ENCODE measurements at places on chromosomes 4 and X.

GRCh38 chr4:113406723-113407016 lies 354.9 kb downstream of the CAMK2D start:
- no peak overlapping the region for H3K27ac ChIP-seq
- no peak for DNase-seq
- no peaks in the 10 kb centered on the region for H3K36me3 ChIP-seq
- H3K4me3 ChIP-seq, result no peak overlapping the region
- peaks cover 5% of the 10 kb centered on the region for H3K4me1 ChIP-seq

DNA sequence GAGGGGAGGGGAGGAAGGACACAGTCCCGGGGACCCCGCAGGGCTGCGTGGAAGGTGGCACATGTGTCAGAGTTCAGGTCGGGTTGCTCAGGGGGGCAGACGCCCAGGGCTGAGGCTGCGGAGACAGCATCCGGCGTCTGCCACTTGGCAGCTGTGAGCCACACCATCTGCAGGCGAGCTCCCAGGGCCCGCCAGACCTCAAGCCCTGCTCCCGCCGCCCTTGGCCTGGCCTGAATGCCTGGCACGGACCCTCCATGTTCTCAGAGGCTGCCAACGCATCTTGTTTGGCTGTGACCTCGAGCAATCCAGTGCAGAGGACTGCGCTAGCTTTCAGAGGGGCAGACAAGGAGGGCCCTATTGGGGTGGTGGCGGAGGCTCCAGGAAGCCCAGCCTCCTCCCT lies 5.1 kb downstream of the BGN start:
- DNase-seq, result no peak
- no peak overlapping the region for H3K4me3 ChIP-seq
- no peaks in the 10 kb centered on the region for H3K4me1 ChIP-seq
- no peak overlapping the region for H3K27ac ChIP-seq

GRCh38 chrX:81120936-81121371 lies 80.8 kb downstream of the HMGN5 start:
- peak overlapping the region; percentile 94 for H3K4me3 ChIP-seq
- peak; percentile 24 for DNase-seq
- H3K27ac ChIP-seq, result peak overlapping the region; percentile 81
- H3K36me3 ChIP-seq, result no peaks in the 10 kb centered on the region
- peaks cover 9% of the 10 kb centered on the region for H3K4me1 ChIP-seq

DNA sequence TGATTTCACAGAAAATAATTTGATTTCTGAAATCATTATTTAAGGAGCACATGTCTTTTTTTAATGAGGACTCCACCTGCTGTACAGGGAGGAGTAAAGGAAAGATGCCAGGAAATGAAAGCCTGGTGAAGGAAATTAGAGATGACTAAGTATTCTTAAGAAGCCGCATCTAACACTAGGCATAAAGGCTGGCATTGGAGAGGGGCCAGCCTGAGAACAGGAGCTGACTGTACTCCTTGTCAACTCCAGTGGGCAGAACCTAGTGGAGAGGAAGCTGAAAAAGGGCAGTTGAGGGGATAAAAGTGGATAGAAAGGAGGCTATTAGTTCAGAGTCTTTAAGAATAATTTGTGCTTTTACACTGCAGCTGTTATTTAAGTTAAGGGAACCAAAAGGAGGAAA lies 393.0 kb downstream of the PPP1R2C start:
- no peak overlapping the region for H3K4me3 ChIP-seq
- no peak overlapping the region for H3K27ac ChIP-seq
- H3K4me1 ChIP-seq, result peaks cover 7% of the 10 kb centered on the region
- no peaks in the 10 kb centered on the region for H3K36me3 ChIP-seq
- no peak for DNase-seq

- H3K4me3 ChIP-seq, result no peak overlapping the region
- no peak for DNase-seq
- H3K4me1 ChIP-seq, result no peaks in the 10 kb centered on the region
- no peaks in the 10 kb centered on the region for H3K36me3 ChIP-seq
- no peak overlapping the region for H3K27ac ChIP-seq
Observed at GRCh38 chr4:160510928-160511327, 1408.0 kb downstream of the RAPGEF2 start.

DNA sequence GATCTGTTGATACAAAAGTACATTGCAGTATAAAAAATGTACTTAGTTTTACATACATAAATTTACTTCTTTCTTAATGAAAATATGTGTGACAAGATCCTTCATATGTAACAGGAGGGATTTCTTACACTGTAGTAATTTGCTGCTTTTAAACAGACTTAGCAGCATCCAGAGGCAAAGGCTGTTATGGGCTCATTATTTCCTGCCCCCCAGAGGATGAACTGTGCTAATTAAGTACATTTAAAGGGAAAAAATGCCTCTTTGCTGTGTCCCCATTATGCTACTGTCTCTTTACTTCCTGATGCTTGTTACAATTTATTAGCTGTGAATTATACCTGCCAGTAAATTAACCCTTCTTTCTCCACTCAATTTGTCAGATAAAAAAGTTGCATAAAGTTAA lies 47.1 kb downstream of the NDST3 start:
- H3K4me3 ChIP-seq, result no peak overlapping the region
- DNase-seq, result no peak
- no peak overlapping the region for H3K27ac ChIP-seq
- peaks cover 3% of the 10 kb centered on the region for H3K27me3 ChIP-seq
- peaks cover 3% of the 10 kb centered on the region for H3K4me1 ChIP-seq
- no peaks in the 10 kb centered on the region for H3K36me3 ChIP-seq

- H3K36me3 ChIP-seq, result no peaks in the 10 kb centered on the region
- no peaks in the 10 kb centered on the region for H3K4me1 ChIP-seq
- H3K4me3 ChIP-seq, result no peak overlapping the region
- DNase-seq, result no peak
- H3K27me3 ChIP-seq, result no peaks in the 10 kb centered on the region
- no peak overlapping the region for H3K27ac ChIP-seq
Observed at GRCh38 chr4:187940299-187940698, 55.3 kb upstream of the ZFP42 start.

DNA sequence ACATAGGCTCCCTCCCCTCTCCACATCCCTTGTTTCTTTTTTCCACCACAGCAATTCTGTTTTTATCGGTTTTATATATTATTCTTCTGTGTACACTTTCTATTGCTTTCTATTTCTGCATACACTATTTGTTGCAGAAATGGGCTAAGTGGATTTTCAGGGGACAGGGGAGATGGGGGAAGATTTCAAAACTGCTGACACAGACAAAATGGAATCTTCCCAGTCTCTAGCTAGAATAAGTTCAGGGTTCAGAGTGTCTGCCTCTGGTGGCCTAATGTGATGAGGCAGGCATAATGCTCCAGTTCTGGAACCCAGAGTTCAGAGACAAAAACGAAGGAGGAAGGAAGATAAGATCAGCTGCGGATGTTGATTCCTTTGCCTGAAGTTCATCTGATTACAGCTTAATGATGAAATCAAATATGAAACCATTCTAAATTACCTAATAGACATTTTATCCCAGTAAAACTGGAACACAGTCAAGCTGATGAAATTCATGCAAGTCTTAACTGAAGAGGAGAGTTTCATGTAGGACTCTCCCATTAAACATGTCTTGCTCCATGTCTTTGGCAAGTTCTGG lies 447.1 kb downstream of the AFF2 start:
- DNase-seq, result no peak
- no peaks in the 10 kb centered on the region for H3K36me3 ChIP-seq
- no peaks in the 10 kb centered on the region for H3K27me3 ChIP-seq
- H3K4me3 ChIP-seq, result no peak overlapping the region
- H3K4me1 ChIP-seq, result no peaks in the 10 kb centered on the region
- no peak overlapping the region for H3K27ac ChIP-seq

DNA sequence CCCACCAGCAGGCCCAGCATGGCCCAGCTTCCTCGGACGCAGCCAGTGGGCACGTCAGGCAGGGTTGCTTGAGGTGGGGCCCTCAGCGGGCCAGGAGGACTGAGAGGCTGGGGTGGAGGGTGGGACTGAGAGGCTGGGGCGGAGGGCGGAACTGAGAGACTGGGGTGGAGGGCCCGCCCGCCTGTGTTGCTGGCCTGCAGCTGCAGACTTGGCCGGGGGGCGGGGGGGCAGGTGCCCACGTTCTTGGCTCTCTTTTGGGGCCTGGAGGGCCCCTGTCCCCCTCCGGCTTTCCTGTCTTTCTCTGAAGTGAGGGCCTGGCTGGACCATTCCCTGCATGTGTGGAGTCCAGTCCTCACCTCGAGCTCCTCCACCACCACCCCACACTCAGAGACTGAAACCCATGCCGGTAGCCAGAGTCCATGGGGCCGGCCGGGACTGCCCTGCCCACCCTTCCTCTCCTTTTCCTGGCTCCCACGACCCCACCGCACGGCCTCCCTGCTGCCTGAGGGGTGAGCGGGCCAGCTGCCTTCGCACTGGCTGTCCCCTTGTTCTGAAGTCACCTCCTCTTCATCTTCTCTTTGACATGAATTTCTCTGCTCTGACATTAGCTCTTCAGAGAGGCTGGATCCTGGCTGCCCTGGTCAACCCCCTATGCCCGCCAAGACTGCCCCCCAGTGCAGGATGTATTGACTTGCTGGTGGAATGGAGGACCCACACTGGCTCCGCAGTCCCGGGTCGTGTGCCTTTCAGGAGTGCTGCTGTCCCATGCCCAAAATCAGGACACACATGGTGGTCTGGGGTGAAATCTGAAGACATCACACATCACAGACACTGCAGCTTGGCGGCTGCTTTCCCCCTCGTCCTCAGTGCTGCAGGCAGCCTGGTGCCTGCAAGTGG lies 10.1 kb upstream of the NKX1-1 start:
- no peak overlapping the region for H3K4me3 ChIP-seq
- H3K36me3 ChIP-seq, result no peaks in the 10 kb centered on the region
- peaks cover 45% of the 10 kb centered on the region for H3K27me3 ChIP-seq
- H3K4me1 ChIP-seq, result peaks cover 4% of the 10 kb centered on the region

- peaks cover 5% of the 10 kb centered on the region for H3K36me3 ChIP-seq
- peaks cover 74% of the 10 kb centered on the region for H3K4me1 ChIP-seq
- H3K27ac ChIP-seq, result peak overlapping the region; percentile 78
- H3K4me3 ChIP-seq, result no peak overlapping the region
- no peak for DNase-seq
Observed at GRCh38 chr4:7854697-7855370, 84.8 kb downstream of the AFAP1 start.

DNA sequence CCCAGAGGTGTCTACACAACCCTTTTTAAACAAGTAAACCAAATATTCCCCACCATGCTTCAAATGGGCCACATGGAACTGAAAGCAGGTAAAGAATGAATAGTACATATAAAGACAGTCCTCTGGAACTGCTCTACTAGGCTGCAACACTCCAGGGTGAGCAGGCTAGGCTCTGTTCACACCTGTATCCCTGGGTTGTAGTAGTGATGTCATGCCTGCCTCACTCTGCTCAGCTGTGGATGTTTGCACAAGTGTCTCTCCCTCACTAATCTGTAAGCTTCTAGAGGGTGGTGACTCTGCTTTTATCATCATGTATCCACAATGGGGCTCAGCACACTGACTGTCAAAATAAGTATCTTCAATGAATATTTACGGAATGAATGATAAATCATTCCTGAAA lies 20.4 kb downstream of the LEF1 start:
- peak overlapping the region; percentile 82 for H3K27ac ChIP-seq
- no peaks in the 10 kb centered on the region for H3K27me3 ChIP-seq
- H3K4me1 ChIP-seq, result peaks cover 91% of the 10 kb centered on the region
- peaks cover 15% of the 10 kb centered on the region for H3K36me3 ChIP-seq

- H3K4me3 ChIP-seq, result no peak overlapping the region
- H3K4me1 ChIP-seq, result peaks cover 25% of the 10 kb centered on the region
- no peaks in the 10 kb centered on the region for H3K36me3 ChIP-seq
- H3K27ac ChIP-seq, result no peak overlapping the region
Observed at GRCh38 chr4:6772223-6772928, 10.2 kb upstream of the KIAA0232 start.

- H3K36me3 ChIP-seq, result no peaks in the 10 kb centered on the region
- no peak for DNase-seq
- no peak overlapping the region for H3K27ac ChIP-seq
- no peaks in the 10 kb centered on the region for H3K4me1 ChIP-seq
- H3K27me3 ChIP-seq, result peaks cover 10% of the 10 kb centered on the region
Observed at GRCh38 chr4:40972722-40973121, 223.0 kb downstream of the NSUN7 start.

DNA sequence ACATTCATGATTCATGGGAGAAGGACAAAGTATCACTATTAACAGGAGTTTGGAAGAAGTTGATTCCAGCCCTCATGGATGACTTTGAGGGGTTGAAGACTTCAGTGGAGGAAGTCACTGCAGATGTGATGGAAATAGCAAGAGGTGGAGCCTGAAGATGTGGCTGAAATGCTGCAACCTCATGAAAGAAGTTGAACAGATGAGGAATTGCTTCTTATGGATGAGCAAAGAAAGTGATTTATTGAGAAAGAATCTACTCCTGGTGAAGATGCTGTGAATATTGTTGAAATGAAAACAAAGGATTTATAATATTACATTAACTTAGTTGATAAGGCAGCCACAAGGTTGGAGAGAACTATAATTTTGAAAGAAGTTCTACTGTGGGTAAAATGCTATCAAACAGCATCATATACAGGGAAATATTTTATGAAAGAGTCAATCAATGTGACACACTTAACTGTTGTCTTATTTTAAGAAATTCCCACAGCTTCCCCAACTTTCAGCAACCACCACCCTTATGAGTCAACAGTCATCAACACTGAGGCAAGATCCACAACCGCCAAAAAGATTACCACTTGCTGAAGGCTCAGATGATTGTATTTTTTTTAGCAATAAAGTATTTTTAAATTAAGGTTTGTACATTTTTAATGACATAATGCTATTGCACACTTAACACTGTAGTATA lies 302.6 kb downstream of the CBLL2 start:
- H3K27ac ChIP-seq, result no peak overlapping the region
- no peak overlapping the region for H3K4me3 ChIP-seq

DNA sequence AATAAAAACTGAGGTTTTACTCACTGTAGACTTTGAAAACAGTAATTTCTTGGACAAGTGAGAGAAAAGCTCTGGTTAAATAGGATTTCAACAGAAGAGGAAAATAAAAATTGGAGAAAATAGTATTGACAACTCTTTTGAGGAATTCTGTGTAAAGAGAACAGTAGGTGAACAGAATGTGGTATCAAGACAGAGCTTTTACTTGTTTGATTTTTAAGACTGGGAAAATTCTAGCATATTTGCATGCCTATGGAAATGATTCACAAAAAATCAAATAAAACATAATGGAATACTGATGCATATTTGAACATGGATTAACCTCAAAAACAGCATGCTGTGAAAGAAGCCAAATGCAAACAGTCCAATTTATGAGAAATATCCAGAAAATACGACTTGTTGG lies 504.6 kb downstream of the KCTD8 start:
- H3K27me3 ChIP-seq, result no peaks in the 10 kb centered on the region
- no peaks in the 10 kb centered on the region for H3K4me1 ChIP-seq
- no peak overlapping the region for H3K27ac ChIP-seq
- H3K36me3 ChIP-seq, result no peaks in the 10 kb centered on the region

GRCh38 chr4:17324386-17324830 lies 187.5 kb downstream of the QDPR start:
- peak overlapping the region; percentile 24 for H3K4me3 ChIP-seq
- H3K36me3 ChIP-seq, result no peaks in the 10 kb centered on the region
- peaks cover 28% of the 10 kb centered on the region for H3K4me1 ChIP-seq
- peak overlapping the region; percentile 76 for H3K27ac ChIP-seq
- H3K27me3 ChIP-seq, result peaks cover 5% of the 10 kb centered on the region

GRCh38 chrX:78886550-78886949 lies 58.6 kb upstream of the P2RY10 start:
- H3K36me3 ChIP-seq, result peaks cover 2% of the 10 kb centered on the region
- H3K27ac ChIP-seq, result no peak overlapping the region
- peaks cover 7% of the 10 kb centered on the region for H3K4me1 ChIP-seq
- H3K27me3 ChIP-seq, result no peaks in the 10 kb centered on the region
- DNase-seq, result no peak
